Fibroblast of skin of abdomen (primary cell): ENCODE measurements at places on chromosomes 5 and 9.

GRCh38 chr5:43875741-43876140, 272.8 kb downstream of the NNT start:
- DNase-seq: no peak

- no peak for DNase-seq
These were observed 46.8 kb upstream of the OTULINL start for GRCh38 chr5:14534773-14535172.

DNA sequence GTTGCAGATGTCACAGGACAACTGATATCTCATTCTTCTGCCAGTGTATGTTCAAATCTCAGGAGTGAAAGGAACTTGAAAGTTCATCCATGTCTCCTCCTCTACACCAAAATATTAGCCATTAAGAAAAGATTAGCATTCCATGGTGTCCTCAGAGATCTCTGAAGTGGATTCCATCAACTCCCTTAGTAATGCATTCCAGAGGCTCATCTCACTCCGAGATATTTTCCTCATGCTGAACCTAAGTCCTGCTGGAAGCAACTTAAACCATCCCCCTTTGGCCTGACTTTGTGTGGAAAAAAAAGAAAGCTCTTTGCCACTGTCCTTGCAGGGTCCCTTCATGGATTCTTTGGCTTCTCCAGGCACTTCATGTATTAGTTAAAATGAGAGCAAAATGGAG, 155.7 kb upstream of the ZNF462 start:
- peak; percentile 68 for DNase-seq

GRCh38 chr5:164234321-164234720, 728.9 kb downstream of the MAT2B start:
- DNase-seq: peak; percentile 6

- no peak for DNase-seq
These were observed 41.4 kb upstream of the GLRA1 start for GRCh38 chr5:151966046-151966445.

- DNase-seq: no peak
These were observed 8.9 kb upstream of the HSPA9 start for GRCh38 chr5:138583984-138584637.

DNA sequence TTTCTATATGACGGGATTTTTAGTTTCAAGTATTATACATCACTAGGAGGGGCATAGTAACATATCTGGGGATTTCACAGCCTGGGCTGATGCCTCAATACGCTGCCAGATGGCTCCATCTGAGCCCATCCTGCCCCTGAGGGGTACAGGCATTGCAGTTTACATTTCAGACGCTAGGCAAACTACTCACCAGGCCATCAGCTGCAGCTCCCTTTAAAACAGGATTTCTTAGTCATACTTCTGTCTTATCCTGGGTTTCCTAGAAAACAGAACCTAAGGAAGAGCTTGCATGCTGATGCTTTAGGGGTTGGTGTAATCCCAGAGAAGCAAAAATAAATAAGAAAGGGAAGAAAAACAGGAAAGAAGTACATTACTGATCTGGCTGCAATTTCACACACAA, 372.8 kb upstream of the PIK3R1 start:
- DNase-seq: peak; percentile 22

GRCh38 chr5:152246401-152246800, 158.7 kb downstream of the NMUR2 start:
- no peak for DNase-seq

GRCh38 chr5:33059081-33059480, 348.0 kb downstream of the NPR3 start:
- no peak for DNase-seq

DNA sequence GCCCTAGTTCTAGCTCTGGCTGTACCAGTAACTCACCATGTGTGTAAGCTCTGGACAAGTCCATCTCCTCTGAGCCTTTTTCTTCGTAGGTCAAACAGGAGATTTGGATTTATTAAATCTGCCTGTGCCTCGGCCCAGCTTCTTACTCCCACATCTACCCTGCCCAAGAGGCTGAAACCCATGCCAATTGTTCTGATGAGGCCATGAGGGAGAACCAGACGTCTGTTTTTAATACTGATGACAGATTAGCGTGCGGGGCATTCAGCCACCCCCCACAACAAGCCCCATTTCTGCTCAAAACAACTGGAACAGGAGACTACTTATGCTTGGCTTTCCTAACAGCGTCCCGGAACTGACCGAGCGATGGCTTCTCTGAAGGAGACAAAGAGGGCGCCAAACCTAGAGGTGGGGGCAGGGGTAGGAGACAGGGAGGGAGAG, 81.2 kb upstream of the TRIM32 start:
- DNase-seq: peak; percentile 52

GRCh38 chr5:157162919-157163510, 3.0 kb downstream of the GARIN3 start:
- DNase-seq: no peak

GRCh38 chr5:59842999-59843398, 50.5 kb downstream of the PDE4D start:
- no peak for DNase-seq

DNA sequence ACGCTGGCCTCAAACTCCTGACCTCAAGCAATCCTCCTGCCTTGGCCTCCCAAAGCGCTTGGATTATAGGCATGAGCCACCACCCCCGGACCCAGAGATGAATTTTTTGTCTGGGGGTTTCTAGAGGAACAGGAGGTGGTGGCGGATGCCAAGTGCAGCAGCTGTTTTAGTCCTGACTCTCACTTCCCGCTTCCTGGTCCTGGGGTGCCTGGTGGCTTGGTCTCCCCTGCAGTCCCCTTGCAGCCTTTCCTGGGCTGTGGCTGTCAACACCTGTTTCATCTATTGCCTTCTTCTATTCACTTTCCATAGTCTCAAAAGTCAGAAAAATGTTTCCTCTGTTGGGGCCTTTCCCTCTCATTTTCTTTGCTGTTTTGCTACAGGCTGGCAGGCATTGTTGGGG, 6.5 kb upstream of the NHP2 start:
- DNase-seq: no peak

DNA sequence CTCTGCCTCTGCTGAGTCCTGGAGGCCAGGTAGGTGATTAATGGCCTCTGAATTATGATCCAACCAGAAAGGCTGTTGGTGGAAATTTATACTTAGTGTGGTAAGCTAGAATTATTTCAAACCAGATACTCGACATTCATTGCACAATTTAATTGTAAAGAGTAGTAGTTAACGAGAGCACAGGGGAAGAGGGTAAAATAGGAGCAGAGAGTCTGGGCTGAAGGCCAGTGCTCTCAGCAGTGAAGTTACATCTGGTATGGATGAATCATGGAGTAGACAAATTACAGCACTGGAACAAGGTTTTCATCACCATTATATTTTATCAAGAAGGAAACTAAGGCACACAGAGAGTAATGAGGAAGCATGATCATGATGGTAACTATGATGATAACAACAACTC, 92.5 kb downstream of the TLR4 start:
- peak; percentile 29 for DNase-seq
